Left lung (tissue), 14 donors: ENCODE measurements at places on chromosomes 2 and 18. TPM values are rescaled to one million over a fixed set of nuclear protein-coding genes. Genes with fewer than 3 reads are reported as not detected.

DNA sequence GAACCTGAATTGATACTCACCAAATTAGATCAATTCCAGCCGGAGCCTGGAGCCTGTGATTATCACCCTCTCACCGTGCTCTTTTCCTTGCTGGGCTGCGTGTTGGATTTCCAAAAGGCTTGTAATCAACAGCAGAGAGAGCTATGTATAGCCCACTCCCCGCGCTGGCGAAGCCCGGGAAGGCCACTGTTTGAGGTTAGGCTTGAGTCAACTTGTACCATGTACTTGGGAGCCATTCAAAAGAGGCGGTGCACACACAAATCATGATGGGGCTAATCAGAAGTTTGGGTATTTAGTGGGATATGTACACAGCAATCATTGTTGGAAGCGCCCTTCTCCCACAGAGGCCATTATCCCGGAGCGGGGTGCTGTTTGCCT is 151.6 kb downstream of the GLI2 start:
- DNase-seq, result peak; percentile 50

GALR1 gene
- polyA plus RNA-seq, result 0.03 TPM

DNA sequence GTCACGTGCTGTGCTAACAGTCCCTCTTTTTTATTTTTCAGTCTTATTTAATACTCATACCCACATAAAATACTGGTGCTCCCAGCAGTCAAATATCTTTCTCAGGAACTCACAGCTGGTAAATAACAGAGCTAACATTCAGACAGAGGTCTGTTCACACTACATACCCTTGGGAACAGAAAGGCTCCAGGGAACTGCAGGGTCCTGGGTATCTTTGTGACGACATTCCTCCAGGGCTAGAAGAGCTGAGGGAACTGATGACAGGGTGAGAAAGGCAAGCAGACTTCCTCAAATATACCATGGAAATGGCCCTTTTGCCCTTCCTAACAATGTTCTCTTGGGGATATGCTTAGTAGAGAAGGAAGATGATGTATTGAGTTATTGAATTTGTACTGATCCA is 19.3 kb downstream of the PDE6D start:
- DNase-seq, result no peak

DNA sequence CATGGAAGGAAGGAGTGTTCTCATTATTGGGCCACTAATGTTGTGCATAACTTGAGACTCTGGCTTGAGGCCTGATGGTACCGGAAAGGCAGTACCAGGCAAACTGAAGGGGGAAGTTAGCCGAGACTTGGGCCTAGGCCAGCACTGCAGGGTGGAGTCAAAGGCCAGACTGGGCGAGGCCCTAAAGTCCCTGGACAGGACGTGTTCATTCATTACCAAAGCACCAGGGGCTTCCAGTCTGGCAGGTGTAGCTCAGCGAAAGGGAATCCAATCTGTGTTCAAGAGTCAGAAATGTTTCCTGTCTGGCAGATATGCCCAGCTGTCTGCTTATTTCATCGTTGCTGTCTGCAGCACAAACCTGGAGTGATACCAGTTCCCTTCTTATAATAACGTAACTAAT is 4.7 kb upstream of the ITSN2 start:
- peak; percentile 39 for DNase-seq

DNA sequence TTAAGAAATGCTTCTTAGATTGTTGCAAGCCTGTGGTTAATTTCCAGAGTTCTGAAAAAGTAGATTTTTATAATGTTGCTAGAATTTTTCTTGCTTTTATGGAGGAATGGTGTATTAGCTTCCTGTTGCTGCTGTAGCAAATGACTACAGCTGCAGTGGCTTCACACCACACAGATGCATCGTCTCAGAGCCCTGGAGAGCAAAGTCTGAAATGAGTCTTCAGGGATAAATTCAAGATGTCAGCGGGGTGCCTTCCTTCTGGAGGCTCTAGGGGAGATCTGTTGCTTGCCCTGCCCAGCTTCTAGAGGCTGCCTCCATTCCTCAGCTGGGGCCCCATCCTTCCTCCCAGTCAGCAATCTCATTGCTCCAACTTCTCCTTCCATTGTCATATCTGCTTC is 187.8 kb downstream of the ZNF516 start:
- no peak for DNase-seq

CCDC102B gene
- polyA plus RNA-seq, result 11.1 TPM
